Germinal center (tissue), 1 donor: ENCODE measurements at places on chromosomes 7 and 10.

- DNase-seq = peak; percentile 71
Observed at GRCh38 chr10:100014071-100014762, 4.5 kb upstream of the DNMBP start.

- DNase-seq = no peak
Observed at GRCh38 chr10:97532935-97533671, 34.4 kb downstream of the UBTD1 start.

- no peak for DNase-seq
Observed at GRCh38 chr7:99313204-99313573, 12.5 kb upstream of the ARPC1A start.

DNA sequence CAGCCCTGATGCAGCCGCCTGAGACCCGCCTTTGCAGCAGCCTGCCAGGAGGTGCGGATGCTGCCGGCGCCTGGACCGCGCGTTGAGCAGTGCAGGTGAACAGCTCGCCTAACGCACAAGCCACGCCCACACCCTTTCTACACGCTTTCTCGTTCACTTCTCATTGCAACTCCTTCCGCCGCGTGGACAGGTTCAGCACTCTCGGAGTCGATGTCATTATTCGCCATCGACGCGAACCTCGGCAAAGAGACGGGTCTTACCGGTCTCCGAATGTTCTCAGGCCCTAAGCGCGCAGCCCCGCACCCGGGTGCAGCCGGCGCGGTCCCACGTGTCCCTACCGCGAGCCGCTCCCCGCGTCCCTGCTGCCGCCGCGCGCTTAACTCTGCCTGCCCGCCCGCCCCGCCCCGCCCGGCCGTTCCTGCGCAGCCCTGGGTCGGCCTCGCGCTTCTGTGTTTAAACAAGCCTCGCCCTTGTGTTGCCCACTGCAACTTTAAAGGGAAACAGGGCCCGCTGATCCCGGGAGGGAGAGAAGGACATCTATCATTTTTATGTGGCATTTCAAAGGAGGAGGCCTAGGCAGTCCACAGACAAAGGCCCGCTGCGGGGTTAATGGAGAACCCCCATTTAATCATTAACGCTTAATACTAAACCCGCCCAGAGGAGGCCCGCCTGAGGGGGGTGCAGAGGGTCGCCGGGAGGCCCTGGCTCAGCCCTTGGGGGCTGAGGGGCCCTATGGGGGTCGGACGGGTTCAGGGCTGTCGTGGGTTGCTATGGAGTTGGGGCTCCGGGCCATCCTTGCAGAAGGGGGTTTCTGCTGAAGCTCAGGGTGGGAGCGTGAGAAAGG, 128.5 kb downstream of the WDR11 start:
- DNase-seq = peak; percentile 24

- no peak for DNase-seq
Observed at GRCh38 chr7:27520815-27521790, 141.6 kb downstream of the HIBADH start.

DNA sequence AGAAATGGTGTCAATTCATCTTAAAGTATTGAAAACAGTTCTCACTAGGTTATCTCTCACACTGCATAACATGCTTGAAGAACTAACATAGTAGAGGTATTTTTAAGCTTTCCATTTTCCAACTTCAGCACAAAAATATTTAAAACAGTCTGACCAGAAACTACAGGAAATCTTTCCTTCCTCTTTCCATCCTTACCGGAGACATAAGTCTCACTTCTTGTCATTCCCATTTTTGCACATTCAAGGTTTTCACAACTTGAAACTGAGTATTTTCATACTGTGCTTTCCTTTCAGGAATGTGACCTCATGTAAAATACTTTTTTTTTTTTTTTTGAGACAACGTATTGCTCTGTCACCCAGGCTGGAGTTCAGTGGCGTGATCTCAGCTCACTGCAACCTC, 45.2 kb downstream of the ARHGAP12 start:
- DNase-seq = no peak

DNA sequence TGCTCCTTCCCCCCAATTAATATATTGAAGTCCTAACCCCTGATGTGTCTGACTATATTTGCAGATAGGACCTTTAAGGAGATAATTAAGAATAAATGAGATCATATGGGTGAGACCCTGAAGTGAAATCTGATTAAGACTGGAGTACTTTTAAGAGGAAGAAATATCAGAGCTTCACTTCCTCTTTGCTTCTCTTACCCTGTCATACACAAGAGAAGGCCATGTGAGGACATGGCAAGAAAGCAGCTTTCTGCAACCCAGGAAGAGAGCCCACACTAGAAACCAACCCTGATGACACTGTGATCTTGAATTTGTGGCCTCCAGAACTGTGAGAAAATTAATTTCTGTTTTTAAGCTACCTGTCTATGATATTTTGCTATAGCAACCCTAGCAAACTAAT, 44.2 kb downstream of the JMJD1C start:
- peak; percentile 38 for DNase-seq

DNA sequence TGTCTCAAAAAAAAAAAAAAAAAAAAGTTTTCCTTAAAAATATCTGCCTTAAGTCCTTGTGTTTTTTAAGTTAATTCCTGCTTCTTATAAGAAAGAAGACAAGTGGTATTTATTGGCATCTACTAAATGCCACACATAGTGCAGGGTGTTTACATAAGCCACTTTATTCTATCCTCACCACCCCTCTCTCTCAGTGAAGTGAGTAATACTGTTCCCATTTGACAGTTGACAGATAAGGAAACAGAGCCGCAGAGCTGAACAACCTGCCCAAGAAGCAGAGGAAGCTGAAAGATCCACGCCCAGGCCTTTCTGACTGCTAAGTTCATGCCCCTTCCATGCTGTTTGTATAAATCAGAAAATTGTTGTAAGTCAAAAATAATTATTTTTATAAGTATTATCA, 54.1 kb downstream of the ABLIM1 start:
- DNase-seq = no peak

GRCh38 chr10:125820701-125821100, 2.4 kb downstream of the UROS start:
- no peak for DNase-seq

DNA sequence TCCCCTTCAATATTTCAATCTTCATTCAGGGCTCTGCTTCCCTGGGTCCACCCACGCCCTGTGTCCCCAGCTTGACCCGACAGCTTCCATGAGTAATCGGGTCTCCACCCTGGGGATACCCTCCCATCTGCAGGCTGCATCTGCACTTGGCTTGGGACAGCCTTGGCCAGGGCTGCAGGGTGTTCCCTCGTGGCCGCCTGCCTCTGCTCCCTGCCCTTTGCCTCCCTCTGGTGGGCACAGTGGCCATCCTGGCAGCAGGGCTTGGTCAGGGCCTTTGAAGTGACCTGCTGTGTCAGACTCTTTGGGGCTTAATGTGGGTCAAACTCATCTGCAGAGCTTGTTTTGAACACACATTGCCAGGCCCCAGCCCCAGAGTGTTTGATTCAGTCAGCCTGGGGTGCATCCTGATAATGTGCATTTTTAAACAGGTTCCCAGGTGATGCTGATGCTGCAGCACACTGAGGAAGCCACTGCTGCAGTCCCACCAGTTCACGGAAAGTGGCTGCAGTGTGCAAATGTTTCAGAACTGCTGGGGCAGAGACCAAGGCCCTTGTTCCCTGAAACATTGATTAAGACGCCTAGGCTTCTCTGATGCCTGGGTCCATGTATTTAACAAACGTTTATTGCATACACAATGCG, 80.7 kb upstream of the SEC61G start:
- no peak for DNase-seq

GRCh38 chr7:99272476-99273045, at the start of gene MYH16:
Gene MYH16 (plus strand): TSS chr7:99272839.
- no peak for DNase-seq

DNA sequence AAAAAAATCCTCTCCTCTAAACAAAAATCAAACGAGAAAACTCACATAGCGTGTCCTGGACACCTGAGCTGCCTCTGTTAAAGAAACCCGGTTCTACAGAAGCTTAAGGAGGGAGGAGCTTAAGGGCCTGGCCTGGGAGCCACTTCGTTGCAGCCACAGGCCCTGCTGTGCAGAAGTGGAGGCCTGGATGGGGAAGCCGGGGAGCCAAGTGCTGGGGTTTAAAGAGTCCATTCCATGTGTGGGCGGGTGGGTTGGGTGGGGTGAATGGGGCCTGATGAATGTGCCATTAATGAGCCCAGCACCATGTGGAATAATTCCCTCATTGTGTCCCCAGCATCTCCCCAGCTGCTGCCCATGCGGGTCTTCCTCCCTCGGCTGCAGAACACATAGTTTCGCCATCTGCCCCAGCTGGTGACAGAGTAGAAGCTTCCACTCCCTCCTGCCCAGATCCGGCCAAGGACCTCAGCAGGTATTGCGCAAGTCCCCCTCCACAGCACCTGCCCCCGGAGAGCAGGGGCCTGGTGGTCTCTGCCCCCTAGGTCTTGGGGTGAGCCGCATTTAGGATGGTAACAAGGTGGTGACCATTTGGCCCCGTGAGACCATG, 127.8 kb upstream of the BTBD16 start:
- DNase-seq = no peak
